ENCODE measurements at places on chromosomes 2 and 18. TPM values are rescaled to one million over a fixed set of nuclear protein-coding genes. Genes with fewer than 3 reads are reported as not detected.

DNA sequence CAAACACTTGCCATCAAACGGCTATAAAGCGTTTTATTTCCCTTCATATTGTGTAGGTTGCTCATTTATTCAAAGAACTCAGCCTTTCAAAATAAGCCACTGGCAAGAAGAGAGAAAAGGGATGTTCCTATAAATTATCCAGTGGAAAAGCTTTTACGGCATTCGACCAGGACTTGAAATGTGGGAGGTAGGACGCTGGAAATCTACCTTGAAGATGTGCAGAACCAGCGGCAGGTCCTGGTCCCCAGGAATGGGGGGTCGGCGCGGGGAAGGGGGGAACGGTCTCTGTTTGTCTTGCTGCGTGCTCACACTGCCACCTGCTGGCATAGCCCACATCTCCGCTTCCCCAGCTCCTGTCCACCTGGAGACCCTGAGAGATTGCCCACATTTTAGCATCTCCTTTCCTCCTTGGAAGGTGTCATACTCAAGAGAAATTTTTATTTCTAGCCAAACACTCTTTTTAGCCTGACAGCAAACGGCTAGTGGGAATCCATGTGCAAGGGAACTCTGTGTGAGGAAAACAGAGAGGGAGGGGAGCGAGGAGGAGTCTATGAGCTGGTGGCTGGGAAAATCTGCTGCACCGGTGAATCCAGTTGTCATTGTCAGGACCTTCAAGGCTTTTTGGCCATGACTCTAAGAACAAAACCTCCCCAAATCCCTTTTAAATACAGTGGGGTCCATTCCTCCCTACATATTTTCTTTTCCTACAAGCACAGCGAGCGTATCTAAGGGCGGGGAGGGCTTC is 349.0 kb upstream of the PKDCC start:
- no peaks in the 10 kb centered on the region for H3K36me3 ChIP-seq
- H3K27me3 ChIP-seq = no peaks in the 10 kb centered on the region
- DNase-seq = no peak
- H3K4me1 ChIP-seq = no peaks in the 10 kb centered on the region

- H3K36me3 ChIP-seq = no peaks in the 10 kb centered on the region
- no peak overlapping the region for H3K27ac ChIP-seq
- DNase-seq = no peak
Observed at GRCh38 chr2:191122638-191123294, 28.0 kb downstream of the STAT4 start.

- peaks cover 1% of the 10 kb centered on the region for H3K4me1 ChIP-seq
- no peak overlapping the region for H3K27ac ChIP-seq
- H3K36me3 ChIP-seq = no peaks in the 10 kb centered on the region
Observed at GRCh38 chr2:33406622-33407021, 69.8 kb upstream of the RASGRP3 start.

- H3K4me1 ChIP-seq = no peaks in the 10 kb centered on the region
- H3K4me3 ChIP-seq = no peak overlapping the region
- H3K27ac ChIP-seq = no peak overlapping the region
- no peak for DNase-seq
- no peaks in the 10 kb centered on the region for H3K36me3 ChIP-seq
- H3K27me3 ChIP-seq = no peaks in the 10 kb centered on the region
Observed at GRCh38 chr2:174280596-174280995, 32.3 kb upstream of the OLA1 start.

- H3K27ac ChIP-seq = peak overlapping the region; percentile 97
- H3K27me3 ChIP-seq = no peaks in the 10 kb centered on the region
- no peaks in the 10 kb centered on the region for H3K36me3 ChIP-seq
- peak; percentile 100 for DNase-seq
- peaks cover 41% of the 10 kb centered on the region for H3K4me1 ChIP-seq
Observed at GRCh38 chr18:25650201-25650941, 298.4 kb upstream of the ZNF521 start.

GRCh38 chr2:25029183-25029554 is 12.7 kb upstream of the EFR3B start:
- H3K27ac ChIP-seq = no peak overlapping the region
- H3K36me3 ChIP-seq = no peaks in the 10 kb centered on the region
- no peaks in the 10 kb centered on the region for H3K4me1 ChIP-seq
- peaks cover 12% of the 10 kb centered on the region for H3K27me3 ChIP-seq

DNA sequence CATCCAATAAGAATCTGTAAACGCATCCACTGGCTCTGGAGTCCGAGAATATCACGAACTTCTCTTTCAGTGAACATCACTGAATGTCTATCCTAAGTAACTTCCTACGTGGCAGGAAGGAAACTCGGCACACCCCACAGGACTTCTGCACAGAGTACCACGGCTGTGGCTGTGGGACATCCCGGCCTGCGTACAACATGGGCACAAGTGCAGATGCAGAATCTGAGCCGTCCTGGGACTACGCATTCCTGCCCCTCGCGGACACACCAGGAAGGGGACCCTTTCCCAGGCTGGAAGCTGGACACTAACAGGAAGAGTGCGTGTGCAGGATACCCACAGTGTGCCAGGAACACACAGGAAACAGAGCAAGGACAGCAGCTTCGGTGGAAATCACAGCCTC is 60.6 kb downstream of the ZNF516 start:
- H3K27me3 ChIP-seq = no peaks in the 10 kb centered on the region
- no peak overlapping the region for H3K4me3 ChIP-seq
- H3K36me3 ChIP-seq = no peaks in the 10 kb centered on the region

DNA sequence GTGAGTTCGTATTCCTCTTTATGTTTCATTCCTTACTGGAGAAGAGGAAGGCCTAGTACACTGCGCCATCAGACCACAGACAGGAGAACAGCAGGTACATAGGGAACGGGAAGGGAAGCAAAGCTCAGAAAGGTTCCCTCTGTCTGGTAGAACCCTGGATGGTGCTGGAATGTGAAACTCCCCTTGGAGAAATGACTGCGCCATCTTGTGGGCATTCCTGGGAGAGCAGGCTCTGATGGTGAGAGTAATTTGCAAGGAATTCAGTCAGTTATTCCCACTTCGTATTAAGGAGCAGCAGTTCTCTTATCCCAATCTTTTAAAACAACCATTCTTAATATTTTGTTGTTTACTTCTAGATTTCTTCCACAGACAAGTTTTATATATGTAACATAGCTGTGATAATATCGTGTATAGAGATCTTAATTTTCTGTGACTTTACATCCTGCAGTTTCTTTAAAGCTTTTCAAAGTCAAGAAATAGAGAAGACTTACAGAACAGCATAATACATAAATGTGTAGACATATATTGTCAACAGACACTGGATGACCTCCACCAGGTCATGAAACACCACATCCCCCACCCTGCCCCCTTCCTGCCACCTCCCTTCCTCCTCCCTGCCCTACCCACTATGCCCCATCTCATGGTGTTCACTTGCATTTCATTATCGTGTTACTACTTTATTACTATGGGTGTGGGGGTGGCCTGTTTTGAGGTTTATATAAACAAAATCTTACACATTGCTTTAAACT is 83.9 kb downstream of the ARHGEF4 start:
- no peak overlapping the region for H3K4me3 ChIP-seq
- H3K27ac ChIP-seq = no peak overlapping the region
- no peaks in the 10 kb centered on the region for H3K36me3 ChIP-seq
- DNase-seq = peak; percentile 34
- no peaks in the 10 kb centered on the region for H3K4me1 ChIP-seq

DNA sequence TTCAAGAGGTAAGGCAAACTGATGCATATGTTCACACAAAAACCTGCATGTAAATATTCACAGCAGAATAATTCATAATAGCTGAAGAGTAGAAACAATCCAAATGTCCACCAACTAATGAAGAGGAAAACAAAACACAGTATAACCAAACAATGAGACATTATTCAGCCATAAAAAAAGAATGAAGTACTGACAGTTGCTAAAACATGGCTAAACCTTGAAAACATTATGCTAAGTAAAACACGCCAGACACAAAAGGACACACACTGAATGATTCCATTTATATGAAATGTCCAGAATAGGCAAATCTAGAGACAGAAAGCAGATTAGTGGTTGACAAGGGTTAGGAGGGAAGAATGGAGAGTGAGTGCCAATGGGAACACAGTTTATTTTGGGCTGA is 86.9 kb downstream of the SESTD1 start:
- no peaks in the 10 kb centered on the region for H3K27me3 ChIP-seq
- H3K4me3 ChIP-seq = no peak overlapping the region
- DNase-seq = no peak

GRCh38 chr2:215476424-215476823 is 40.6 kb upstream of the FN1 start:
- H3K27me3 ChIP-seq = no peaks in the 10 kb centered on the region
- peaks cover 5% of the 10 kb centered on the region for H3K4me1 ChIP-seq
- H3K4me3 ChIP-seq = no peak overlapping the region
- no peaks in the 10 kb centered on the region for H3K36me3 ChIP-seq
- no peak for DNase-seq
- peak overlapping the region; percentile 18 for H3K27ac ChIP-seq

- H3K27ac ChIP-seq = no peak overlapping the region
- H3K36me3 ChIP-seq = no peaks in the 10 kb centered on the region
- H3K4me1 ChIP-seq = no peaks in the 10 kb centered on the region
- no peak for DNase-seq
- H3K4me3 ChIP-seq = no peak overlapping the region
- H3K27me3 ChIP-seq = no peaks in the 10 kb centered on the region
Observed at GRCh38 chr2:160194351-160194750, 5.7 kb downstream of the ITGB6 start.

GRCh38 chr18:76620321-76621170 is 125.5 kb upstream of the ZNF516 start:
- H3K27me3 ChIP-seq = no peaks in the 10 kb centered on the region
- H3K27ac ChIP-seq = peak overlapping the region; percentile 12
- no peaks in the 10 kb centered on the region for H3K36me3 ChIP-seq
- H3K4me1 ChIP-seq = peaks cover 27% of the 10 kb centered on the region
- H3K4me3 ChIP-seq = peak overlapping the region; percentile 44

DNA sequence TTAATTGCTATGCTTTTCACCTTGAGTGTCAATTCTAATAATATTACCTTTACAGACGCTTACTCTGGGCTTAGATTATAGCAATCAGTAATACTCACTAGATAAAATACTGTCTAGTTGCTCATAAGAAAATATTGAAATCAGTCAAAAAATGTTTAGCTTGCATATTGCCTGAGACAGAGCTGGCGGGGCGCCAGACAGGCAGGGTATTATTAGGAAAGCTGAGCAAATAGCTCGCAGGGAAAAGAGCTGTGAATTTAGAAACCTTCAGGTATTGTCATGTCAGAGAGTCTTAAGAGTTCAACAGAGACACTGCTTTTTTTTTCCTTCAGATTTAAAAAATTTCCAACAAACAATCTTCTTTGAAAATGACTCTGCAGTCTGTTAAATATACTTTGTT is 118.4 kb downstream of the MEIS1 start:
- no peak overlapping the region for H3K4me3 ChIP-seq
- peaks cover 2% of the 10 kb centered on the region for H3K36me3 ChIP-seq
- no peak for DNase-seq
- H3K4me1 ChIP-seq = no peaks in the 10 kb centered on the region
- H3K27me3 ChIP-seq = no peaks in the 10 kb centered on the region

GRCh38 chr18:67509741-67510391 is 6.7 kb downstream of the DSEL start:
- no peak overlapping the region for H3K27ac ChIP-seq
- H3K36me3 ChIP-seq = peaks cover 16% of the 10 kb centered on the region
- DNase-seq = peak; percentile 74
- H3K27me3 ChIP-seq = no peaks in the 10 kb centered on the region
- H3K4me3 ChIP-seq = no peak overlapping the region
- H3K4me1 ChIP-seq = peaks cover 12% of the 10 kb centered on the region

- no peak overlapping the region for H3K4me3 ChIP-seq
- no peak overlapping the region for H3K27ac ChIP-seq
Observed at GRCh38 chr2:122414902-122415301, 659.5 kb downstream of the TSN start.

- DNase-seq = peak; percentile 50
- H3K36me3 ChIP-seq = no peaks in the 10 kb centered on the region
- no peaks in the 10 kb centered on the region for H3K27me3 ChIP-seq
- H3K4me3 ChIP-seq = no peak overlapping the region
- no peak overlapping the region for H3K27ac ChIP-seq
- no peaks in the 10 kb centered on the region for H3K4me1 ChIP-seq
Observed at GRCh38 chr2:19488009-19488691, 129.7 kb upstream of the OSR1 start.

GRCh38 chr2:157492189-157492773 is 48.4 kb upstream of the CYTIP start:
- H3K36me3 ChIP-seq = no peaks in the 10 kb centered on the region
- DNase-seq = peak; percentile 30
- no peak overlapping the region for H3K27ac ChIP-seq
- H3K4me1 ChIP-seq = peaks cover 8% of the 10 kb centered on the region

- DNase-seq = no peak
- H3K27me3 ChIP-seq = no peaks in the 10 kb centered on the region
- H3K4me3 ChIP-seq = no peak overlapping the region
- no peaks in the 10 kb centered on the region for H3K4me1 ChIP-seq
- H3K27ac ChIP-seq = no peak overlapping the region
Observed at GRCh38 chr18:24809173-24809950, 348.9 kb downstream of the HRH4 start.

- no peak for DNase-seq
- no peaks in the 10 kb centered on the region for H3K36me3 ChIP-seq
- no peak overlapping the region for H3K27ac ChIP-seq
- peaks cover 24% of the 10 kb centered on the region for H3K4me1 ChIP-seq
- no peaks in the 10 kb centered on the region for H3K27me3 ChIP-seq
Observed at GRCh38 chr2:144832048-144832447, 312.1 kb upstream of the ZEB2 start.

GRCh38 chr18:68181956-68182355 is 533.0 kb downstream of the TMX3 start:
- no peaks in the 10 kb centered on the region for H3K27me3 ChIP-seq
- H3K36me3 ChIP-seq = no peaks in the 10 kb centered on the region
- no peak overlapping the region for H3K27ac ChIP-seq
- peaks cover 10% of the 10 kb centered on the region for H3K4me1 ChIP-seq
- H3K4me3 ChIP-seq = no peak overlapping the region
- peak; percentile 62 for DNase-seq

- H3K27ac ChIP-seq = no peak overlapping the region
- no peaks in the 10 kb centered on the region for H3K4me1 ChIP-seq
- H3K4me3 ChIP-seq = no peak overlapping the region
Observed at GRCh38 chr18:35923939-35924684, 48.4 kb upstream of the RMP24 start.

UGT1A5 gene
- total RNA-seq = not detected

FAM117B gene
- 7.2 TPM for total RNA-seq

SULT1C4 gene
- 1.8 TPM for total RNA-seq

MC4R gene
- not detected for total RNA-seq

ANO7 gene
- 5.8 TPM for total RNA-seq

FAM237A gene
- not detected for total RNA-seq

WNT10A gene
- 2.5 TPM for total RNA-seq

AQP12B gene
- not detected for total RNA-seq

TUBA4B gene
- not detected for total RNA-seq

PCARE gene
- not detected for total RNA-seq

ECEL1 gene
- 0.14 TPM for total RNA-seq

MLPH gene
- 14.2 TPM for total RNA-seq

IHH gene
- total RNA-seq = not detected

GRHL1 gene
- total RNA-seq = 2.5 TPM

EDAR gene
- not detected for total RNA-seq

Measured in astrocyte (in vitro differentiated cells and primary cell).